ENCODE measurements at places on chromosomes 2 and 18.

- DNase-seq: no peak
Measured at GRCh38 chr2:105521616-105522015, 122.8 kb upstream of the FHL2 start.

- DNase-seq: no peak
Measured at GRCh38 chr2:184444217-184444616, 154.1 kb upstream of the ZNF804A start.

DNA sequence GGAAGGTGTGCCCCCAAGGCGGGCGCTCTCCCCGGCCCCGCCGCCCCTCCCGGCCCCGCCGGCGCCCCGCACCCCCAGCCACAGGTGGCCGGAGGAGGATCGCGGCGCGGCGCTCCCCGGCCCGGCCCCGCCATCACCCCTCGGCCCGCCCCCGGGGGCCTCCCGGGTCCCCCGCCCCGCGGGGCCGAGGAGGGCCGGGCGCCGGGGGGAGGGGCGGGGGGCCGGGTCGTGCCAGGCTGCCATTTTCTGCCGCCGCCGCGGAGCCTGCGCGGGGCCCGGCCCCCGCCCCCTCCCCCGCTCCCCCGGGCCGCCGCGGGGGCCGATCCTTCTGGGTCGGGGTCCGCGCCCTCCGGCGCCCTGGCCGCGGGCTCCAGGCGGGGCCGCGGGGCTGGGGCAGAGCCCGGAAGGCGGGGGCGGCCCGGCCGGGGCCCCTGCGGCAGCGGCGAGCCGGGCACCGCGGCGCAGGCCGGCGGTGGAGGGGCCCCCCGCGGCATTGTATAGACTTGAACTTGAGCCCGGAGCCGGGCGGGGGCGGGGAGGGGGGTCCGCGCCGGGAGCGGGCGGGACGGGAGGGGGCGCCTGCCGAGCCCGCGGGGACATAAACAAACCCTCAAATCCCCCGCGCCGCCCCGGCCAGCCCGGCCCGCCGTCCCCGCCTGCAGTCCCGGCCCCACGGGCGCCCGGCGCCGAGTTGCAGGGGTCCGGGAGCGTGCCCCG lies 556 bp downstream of the DNMT3A start:
- peak; percentile 11 for DNase-seq

GRCh38 chr18:37243741-37244140 lies 321.9 kb downstream of the CELF4 start:
- DNase-seq: no peak

DNA sequence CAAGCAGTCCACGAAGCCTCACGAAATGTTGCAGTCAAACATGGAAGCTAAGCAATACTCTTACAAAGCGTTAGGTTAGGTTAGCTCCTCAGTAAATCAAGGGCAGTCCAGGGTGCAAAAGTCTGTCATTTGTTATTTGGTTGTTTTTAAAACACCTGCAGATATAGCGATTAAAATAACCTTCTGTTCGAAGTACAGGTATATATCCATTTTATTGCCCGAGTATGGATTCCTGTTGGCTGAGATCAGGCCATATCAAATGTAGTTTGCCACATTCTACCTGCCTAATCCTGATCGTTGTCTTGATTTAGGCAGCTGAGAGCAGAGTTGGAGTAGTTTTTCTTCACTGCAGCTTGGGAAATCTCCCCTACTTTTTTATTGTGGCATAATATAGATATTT lies 99.5 kb upstream of the EPB41L3 start:
- DNase-seq: no peak

- no peak for DNase-seq
Measured at GRCh38 chr2:131033786-131034121, 59.5 kb downstream of the FAM168B start.

- no peak for DNase-seq
Measured at GRCh38 chr2:239236808-239237205, 164.0 kb downstream of the HDAC4 start.

DNA sequence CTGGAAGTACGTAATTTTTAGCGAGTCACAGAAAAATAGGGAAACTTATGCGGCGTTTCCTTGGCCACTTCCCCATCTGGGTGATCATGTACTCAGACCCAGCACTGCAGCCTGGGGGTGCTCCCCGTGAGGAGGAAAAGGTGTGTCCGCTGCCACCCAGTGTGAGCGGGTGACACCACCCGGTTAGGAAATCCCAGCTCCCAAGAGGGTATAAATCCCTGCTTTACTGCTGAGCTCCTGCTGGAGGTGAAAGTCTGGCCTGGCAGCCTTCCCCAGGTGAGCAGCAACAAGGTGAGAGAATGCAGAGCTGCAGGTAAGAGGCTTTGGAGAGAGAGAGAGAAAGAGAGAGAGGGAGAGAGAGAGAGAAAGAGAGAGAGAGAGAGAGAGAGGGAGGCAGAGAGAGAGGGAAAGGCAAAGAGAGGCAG lies at the start of gene IL1R2:
Gene IL1R2 (plus strand): TSS at position 240 of the 425 bp plus-strand sequence. CDS start 16,616 bp downstream, outside the sequence.
- DNase-seq: no peak

GRCh38 chr2:238081150-238081549 lies 19.0 kb upstream of the ESPNL start:
- DNase-seq: no peak

GRCh38 chr18:30334781-30335180 lies 707.8 kb downstream of the DSC3 start:
- no peak for DNase-seq

DNA sequence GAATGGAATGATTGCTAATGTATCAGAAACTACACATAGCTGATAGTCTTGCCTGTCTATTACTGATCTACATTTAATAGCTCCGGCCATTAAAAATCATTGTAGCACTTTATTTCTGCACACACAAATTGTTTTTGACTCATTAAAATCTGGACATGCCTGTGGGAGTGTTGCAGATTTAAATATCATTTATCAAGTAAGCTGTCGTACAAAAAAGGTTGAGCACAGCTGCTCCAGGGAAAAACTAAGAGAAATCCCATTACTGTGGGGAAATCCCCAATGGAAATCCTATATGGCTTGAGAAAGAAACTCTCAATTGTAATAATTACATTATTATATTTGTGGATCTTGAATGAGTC lies 99.6 kb upstream of the CERS6 start:
- no peak for DNase-seq

GRCh38 chr18:43680096-43680495 lies 402.8 kb upstream of the SYT4 start:
- no peak for DNase-seq

DNA sequence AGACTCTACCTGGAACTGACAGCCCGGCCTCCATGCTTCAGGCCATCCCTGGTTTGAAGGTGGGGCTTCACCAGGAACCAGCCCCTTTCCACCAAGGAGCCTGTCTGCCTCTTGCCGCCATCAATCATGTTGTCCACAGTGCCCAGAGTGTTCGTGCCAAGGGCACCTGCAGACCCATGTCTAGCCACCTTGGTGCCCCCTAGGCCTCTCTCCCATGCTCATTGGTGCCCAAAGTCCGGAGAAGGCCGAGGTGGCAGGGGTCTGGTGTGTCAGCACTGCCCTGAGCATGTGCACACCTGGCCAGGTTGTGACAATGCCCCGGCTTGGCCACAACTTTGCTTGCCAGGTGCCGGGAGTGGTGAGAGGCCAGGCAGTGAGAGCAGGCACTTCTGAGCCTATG lies 114.8 kb downstream of the COPS8 start:
- DNase-seq: no peak

Measured in activated T-helper 1 cell treated with Interleukin-2 at 50 U/mL for 16 hours (primary cell).